Fibroblast of villous mesenchyme (primary cell): ENCODE measurements at places on chromosomes 3 and 15.

- no peak for DNase-seq
These were observed 64.2 kb downstream of the ABTB1 start for GRCh38 chr3:127736801-127737539.

DNA sequence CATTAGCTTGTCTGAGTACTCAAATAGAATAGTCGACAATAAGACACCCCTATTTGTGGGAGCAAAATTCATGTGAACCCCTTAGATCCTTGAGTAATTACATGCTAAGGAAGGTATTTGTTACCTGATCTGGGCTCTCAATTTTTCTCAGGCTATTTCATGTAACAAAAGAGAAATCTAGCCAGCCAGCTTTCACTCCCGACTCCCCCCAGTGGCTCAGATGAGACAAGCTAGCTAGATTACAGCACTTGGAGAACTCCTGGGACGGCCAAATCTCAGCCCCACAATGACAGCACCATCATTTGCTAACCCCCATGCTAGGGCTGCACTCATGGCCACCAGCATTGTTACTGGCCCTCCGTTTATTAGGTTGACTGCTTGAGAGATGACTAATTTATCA lies 41.3 kb downstream of the GLDN start:
- peak; percentile 50 for DNase-seq

- no peak for DNase-seq
These were observed 63.8 kb downstream of the AKAP13 start for GRCh38 chr15:85444122-85444745.

DNA sequence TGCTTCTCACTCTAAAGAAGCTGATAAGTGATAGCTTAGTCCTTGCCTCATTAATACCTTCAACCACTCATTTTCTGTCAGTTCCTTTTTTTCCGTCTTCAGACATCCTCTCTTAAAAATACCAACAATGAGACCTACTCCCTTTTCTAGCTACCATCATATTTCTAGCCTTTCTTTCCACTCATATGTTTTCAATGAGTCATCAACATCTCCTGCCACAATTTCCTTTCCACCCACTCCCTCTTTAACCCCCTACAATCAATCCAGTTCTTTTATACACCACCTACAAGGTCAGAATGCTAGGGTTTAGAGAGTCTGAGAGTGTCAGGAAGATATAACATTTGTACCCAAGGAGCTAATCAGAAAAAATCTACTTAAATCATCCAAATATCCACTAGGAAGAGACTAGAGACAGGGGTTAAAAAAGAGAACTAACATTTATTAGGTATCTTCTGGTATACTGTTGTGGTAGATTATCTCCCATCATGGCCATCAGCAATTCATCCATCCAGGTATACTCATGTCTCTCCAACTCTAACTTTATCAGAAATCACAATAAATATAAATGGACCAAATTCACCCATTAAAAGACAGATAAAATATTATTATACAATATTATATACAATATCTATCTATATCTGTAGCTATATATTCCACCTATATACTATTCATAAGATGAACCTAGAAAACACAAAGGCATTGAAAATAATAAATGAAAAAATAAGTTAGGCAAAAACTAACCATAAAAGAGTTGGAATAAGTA lies 42.5 kb downstream of the MYLK start:
- no peak for DNase-seq

DNA sequence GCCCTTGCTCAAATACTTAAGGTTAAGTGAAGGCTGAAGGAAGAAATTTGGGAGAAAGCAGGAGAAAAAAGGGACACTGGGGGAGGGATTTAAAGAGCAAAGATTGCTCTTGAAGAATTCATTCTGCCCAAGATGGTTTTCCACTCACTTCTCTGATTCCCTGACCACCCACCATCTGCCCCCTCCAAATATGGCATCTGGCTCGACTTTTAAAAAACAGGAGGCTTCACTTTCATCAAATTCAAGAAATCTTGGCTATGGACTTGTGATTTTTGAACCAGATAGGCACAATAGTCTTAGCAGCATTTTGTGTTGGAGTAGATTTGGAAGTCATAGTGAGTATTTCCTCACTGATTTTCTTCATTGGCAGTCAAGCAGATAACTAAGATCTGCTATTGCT lies 574.4 kb upstream of the SUCLG2 start:
- no peak for DNase-seq

- DNase-seq: peak; percentile 28
These were observed 45.3 kb downstream of the OSTN start for GRCh38 chr3:191244242-191244867.
